ENCODE measurements at places on chromosomes 3 and 15. TPM values are rescaled to one million over a fixed set of nuclear protein-coding genes. Genes with fewer than 3 reads are reported as not detected.

CPLX3 gene
- total RNA-seq, result not detected

STRA6 gene
- 0.83 TPM for total RNA-seq

RBP2 gene
- not detected for total RNA-seq

ZXDC gene
- 27.1 TPM for total RNA-seq

FAM43A gene
- total RNA-seq, result 13.1 TPM
